Stimulated activated CD8-positive, alpha-beta memory T cell treated with anti-CD3 and anti-CD28 coated beads, Interleukin-2, amount 100 ng/mL, for 48 hours (primary cell): ENCODE measurements at places on chromosomes 6 and 20.

DNA sequence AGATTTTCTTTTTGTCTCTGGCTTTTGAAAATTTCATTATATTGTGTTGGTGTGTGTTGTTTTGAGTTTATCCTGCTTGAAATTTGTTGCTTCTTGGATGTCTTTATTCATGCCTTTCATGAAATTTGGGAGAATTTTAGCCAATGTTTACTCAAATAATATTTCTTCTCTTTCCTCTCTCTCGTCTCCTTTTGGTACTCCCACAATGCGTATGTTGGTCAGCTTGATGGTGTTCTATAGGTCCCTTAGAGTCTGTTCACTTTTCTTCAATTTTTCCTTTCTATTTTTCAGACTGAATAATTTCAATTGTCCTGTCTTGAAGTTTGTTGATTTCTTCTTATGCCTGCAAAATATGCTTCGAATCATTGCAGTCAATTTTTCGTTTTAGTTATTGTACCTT is 39.6 kb downstream of the SCP2D1 start:
- DNase-seq: no peak

DNA sequence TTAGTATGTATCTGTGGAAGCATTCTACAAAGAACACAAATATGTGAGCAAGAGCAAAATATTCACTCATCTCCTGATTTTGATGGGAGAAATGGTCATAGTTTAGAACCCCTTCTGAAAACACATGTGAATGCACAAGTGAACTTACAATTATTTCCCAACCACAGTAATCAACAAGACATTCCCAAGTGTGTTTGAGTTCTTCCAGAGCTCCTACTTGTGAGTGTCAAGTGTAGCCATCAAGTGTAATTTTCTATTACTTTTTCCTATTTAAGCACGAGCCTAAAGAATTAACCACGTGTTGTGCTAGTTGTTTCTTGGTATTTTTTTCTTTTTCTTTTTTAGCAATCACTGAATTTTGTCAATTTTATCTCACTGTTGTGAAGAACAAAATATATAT is 402.3 kb downstream of the NKAIN2 start:
- no peak for DNase-seq

- DNase-seq: peak; percentile 66
These were observed 19.0 kb downstream of the PACSIN1 start for GRCh38 chr6:34484899-34485298.

GRCh38 chr6:13272131-13273046 is 55.9 kb downstream of the TBC1D7 start:
- no peak for DNase-seq

DNA sequence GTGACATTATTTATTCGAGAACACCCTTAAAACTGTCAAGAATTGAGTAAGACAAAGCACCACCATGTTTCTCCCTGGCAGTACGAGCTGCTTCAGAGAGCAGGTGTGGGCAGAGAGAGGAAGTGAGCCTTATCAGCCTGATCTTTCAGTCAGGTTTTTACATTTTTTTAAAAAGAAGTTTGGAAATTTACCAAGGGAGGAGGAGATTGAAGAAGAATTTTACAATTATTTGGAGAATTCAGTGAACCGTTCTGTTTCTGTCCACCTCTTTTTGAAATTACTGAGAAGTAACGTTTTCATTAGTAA is 75.5 kb downstream of the ZDHHC14 start:
- DNase-seq: no peak

- DNase-seq: no peak
These were observed 13.5 kb downstream of the MTG2 start for GRCh38 chr20:62196286-62196685.

- DNase-seq: no peak
These were observed 41.2 kb downstream of the BCAS1 start for GRCh38 chr20:54029176-54029575.

DNA sequence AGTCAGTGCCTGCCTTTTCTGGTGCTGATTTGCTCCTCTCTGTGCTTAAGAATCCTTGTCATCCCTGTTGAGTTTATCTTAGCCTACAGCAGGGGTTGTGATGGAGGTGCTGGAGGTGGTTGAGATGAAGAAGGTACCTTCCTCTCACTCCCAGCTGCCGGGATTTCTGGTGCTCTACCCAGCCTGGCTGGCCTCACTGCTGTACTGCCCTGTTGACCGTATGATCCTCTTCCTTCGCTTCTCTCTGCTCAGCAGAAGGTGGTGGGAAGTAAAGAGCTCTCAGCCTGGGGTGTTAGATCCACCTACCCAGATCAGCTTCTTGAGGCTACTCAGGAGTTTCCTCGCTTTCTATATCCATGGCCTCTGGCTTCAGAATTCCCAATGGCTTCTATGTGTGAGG is 101.0 kb upstream of the NXT1 start:
- no peak for DNase-seq
